ENCODE measurements at places on chromosomes 6 and 20.

DNA sequence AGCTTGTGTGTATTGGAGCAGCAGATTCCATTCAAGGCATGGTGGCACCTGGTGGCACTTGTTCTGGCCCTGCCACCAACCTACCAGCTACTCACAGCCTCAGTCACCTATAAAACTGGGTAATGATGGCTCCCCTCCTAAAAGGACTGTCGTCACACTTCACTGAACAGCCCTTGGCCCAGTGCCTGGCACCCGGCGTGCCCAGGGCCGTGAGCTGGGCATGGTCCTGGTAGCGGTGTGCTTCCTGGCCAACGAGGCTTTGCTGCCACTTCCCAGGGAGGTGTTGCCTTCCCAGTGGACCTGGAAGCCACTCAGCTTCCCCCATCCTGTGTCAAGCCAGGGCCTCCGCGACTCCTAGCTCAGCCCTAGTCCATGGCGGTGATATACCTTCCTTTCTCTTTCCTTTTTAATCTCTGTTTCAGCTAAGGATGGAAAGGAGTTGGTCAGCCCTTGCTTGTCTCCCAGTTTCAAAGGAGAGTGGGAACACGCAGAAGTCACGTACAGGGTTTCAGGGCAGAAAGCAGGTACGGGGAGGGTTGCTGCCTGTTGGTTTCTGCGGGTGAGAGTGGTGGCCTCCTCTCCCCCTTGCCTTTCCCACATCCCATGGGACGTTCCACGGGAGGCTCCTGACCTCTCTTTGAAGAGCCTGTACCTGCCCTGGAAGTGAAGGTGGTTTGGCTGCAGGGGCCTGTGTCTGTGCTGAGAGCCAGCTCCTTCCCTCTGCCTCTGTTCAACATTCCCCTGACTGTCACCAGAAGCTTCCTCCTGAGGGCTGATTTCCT, 25.5 kb downstream of the ENTPD6 start:
- DNase-seq: no peak

- DNase-seq: no peak
Measured at GRCh38 chr6:104532462-104532861, 327.3 kb downstream of the HACE1 start.

- DNase-seq: no peak
Measured at GRCh38 chr6:15523679-15524630, 138.9 kb downstream of the DTNBP1 start.

DNA sequence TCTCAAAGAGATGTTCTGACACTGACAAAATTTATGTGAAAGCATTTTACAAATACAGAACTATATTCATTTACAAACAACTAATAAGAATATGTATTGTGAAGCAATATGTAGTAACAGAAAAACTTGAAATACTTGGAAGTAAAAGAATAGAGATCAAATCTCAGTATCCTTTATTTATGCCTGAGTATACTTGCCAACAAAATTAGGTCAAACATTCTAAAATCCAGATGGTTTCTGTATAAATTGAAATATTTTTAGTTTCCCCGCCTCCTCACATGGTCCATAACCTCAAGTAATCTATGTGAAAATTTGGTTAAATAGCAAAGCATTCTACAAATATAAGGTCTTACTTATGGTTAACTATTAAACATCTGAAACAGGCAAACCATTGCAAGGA, 545.4 kb downstream of the EYS start:
- DNase-seq: no peak

DNA sequence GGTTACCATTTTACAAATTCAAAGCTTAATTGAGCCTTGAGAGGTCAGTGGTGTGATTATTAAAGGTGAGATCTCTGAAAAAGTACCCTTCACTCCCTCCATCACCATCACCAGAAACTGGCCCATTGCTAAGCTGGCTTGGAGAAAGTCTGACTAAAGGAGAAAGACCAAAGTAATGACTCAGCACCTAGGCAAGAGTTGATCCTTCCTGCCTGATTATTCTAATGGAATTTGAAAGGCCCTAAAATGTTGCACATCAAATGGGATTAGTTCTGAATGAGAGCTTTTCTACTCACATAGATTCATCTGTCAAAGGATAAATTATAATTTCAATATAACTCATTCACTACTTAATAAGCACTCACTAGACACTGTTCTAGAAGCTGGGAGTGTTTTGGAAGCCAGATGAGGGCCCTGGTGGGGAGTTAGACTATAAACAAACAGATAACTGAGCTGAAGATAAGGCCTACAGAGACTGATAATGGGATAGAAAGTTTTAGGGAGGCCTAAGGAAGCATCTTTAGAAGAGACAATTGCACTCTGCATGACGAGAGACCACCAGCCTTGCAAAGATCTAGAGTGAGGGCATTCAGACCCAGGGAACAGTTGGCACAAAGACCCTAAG, 366.7 kb downstream of the SYNE1 start:
- DNase-seq: no peak

DNA sequence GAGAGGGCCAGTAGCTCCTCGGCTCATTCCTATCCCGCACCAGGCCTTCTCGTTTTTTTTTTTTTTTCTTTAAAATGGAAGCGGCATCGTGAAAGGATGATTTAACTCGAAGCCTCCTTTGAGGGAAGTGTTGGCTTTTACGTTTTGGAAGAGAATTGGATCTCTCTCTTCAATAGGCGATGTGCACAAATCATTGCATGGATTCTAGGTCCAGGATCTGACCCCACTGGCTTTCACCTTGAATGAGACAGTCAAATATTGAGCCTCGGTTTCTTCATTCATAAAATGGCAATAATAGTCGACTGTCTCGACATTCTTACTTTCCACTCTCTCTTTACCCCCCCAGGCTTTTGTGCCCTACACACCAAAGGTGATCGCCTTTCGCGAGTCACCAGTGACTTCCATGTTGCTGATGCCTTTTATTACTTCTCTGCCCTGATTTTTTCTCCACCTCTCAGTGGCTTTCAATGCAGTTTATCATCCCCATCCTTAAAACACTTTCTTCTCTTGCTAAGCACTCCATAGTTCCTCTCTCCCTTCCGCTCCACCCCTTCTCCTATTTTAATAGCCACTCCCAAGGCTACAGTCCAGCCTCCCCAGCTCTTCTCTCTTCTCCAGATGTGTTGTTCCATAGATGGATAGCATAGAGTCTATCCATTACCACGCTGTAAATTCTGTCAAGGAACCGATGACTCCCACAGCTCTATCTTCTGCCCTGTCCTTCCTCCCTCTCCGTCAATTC, 473 bp upstream of the DTNBP1 start:
- DNase-seq: no peak

DNA sequence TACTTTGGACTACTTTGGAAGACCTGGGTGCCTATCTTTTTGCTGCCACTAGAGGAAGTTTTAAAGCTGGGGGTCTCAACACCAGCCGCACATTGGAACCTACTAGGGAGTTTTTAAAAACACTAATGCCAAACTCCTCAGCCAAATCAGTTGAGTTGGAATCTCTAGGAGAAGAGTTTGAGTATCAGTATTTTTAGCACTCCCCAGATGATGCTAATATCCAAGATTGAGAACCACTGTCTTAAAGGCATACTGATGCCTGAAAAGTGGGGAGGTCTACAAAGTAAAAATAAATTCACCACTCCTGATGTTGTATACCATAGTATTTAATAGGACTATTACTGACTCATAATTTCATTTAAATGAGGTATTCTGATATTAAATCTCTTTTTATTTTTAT, 62.9 kb upstream of the COL21A1 start:
- DNase-seq: no peak

GRCh38 chr6:1179571-1180459, 132.1 kb upstream of the FOXQ1 start:
- no peak for DNase-seq

GRCh38 chr6:12163149-12163548, 127.0 kb upstream of the EDN1 start:
- no peak for DNase-seq

DNA sequence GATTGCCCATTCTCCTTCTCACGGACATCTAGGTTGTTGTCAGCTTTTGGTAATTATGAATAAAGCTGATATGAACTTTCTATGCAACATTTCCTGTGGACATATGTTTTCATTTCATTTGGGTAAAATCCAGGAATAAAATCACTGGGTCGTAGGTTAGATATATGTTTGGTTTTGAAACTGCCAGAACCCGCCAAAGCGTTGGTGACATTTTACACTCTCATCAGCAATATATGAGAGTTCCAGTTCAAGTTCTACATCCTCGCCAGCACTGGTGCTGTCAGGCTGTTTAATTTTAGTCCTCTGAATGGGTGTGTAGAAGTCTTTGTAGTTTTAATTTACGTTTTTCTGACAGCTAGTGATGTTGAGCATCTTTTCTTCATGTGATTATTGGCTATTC, 27.5 kb upstream of the LRFN2 start:
- DNase-seq: no peak

GRCh38 chr6:131868836-131869235, 61.0 kb downstream of the ENPP1 start:
- no peak for DNase-seq

DNA sequence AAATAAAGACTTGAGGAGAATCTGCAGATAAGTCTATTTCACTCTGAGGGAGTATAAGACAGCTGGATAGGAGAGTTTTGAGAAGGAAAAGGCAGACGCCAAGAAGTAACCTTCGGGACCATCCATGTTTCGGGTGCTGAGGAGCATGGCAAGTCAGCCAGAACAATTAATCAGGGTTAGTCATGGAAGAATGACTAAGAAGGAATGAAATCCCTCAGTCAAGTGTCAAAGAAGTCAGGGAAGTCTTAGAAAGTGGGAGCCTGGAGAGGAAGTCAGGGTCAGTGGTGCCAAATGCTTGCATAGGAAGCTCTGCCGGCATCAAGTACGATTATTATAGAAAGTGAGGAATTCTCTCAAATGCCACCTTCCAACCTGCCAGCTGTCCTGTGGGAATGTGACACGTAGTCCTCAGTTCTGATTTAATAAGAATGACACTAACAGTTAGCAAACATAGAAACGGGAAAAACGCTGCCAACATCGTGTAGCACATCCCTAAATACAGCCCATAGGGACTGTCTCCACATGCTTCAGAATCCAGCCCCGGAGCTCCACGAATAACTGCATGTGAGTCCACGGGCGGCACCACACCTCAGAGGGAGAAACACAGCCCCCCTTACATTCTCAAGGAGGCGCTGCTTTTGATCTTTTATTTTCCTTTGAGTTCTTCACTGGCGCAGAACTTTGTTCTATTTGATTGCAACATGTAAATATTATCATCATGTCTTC, 602.7 kb downstream of the PRKN start:
- no peak for DNase-seq

DNA sequence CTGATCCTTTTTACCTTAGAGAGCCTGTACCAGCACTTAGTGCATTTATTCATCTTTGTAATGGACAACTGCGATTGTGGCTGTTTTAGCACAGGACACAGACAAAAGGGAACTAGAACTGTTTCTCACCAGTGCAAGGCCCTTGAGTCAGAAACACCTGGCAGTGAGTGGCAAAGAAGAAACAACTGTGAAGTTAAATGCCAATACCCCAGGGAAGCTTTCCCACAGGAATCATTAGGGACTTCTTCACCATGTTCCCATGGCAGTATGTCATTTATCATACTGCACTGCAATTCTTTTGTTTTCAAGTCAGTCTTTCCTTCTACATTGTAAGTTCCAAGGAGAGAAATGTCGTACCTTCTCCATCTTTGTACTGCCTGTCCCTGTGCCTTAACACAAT, 28.6 kb upstream of the CDYL start:
- DNase-seq: no peak

- no peak for DNase-seq
Measured at GRCh38 chr6:153539602-153540001, 408.5 kb upstream of the RGS17 start.

All from NCI-H2227 treated with DMSO at 0.1 percent for 48 hours (cell line).